Sigmoid colon (tissue), 7 donors: ENCODE measurements at places on chromosomes 7 and 10. TPM values are rescaled to one million over a fixed set of nuclear protein-coding genes. Genes with fewer than 3 reads are reported as not detected.

The ATP6V0A4 gene
- total RNA-seq, result not detected

- H3K36me3 ChIP-seq, result no peaks in the 10 kb centered on the region
- DNase-seq, result peak; percentile 80
- H3K4me1 ChIP-seq, result peaks cover 42% of the 10 kb centered on the region
- H3K4me3 ChIP-seq, result peak overlapping the region; percentile 96
- peak overlapping the region; percentile 96 for H3K27ac ChIP-seq
These were observed 644 bp downstream of the SORBS1 start for GRCh38 chr10:95560278-95561176.

The IFIT1B gene
- total RNA-seq, result not detected

DNA sequence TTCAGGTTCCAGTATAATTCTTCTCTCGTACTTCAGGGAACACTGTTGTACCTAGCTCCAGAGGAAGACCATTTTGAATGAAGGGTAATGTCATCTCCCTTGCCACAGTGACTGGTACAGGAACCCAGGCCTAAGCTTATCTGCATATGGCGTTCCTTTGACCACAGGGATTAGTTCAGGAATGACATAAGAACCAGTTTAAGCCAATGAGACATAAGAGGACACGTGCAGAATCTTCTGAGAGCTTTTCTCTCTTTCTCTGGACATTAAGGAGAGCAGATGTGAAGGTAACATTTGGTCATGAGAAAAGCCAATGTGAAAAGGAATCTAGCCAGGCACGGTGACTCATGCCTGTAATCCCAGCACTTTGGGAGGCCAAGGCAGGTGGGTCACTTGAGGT is 21.8 kb upstream of the HIBADH start:
- no peaks in the 10 kb centered on the region for H3K27me3 ChIP-seq
- H3K4me3 ChIP-seq, result no peak overlapping the region
- no peak overlapping the region for H3K27ac ChIP-seq
- no peak for DNase-seq

The RSPH10B gene
- total RNA-seq, result 0.36 TPM
